ENCODE measurements at places on chromosomes 7 and 10. TPM values are rescaled to one million over a fixed set of nuclear protein-coding genes. Genes with fewer than 3 reads are reported as not detected.

GRCh38 chr7:37832194-37832593 lies 16.2 kb upstream of the NME8 start:
- DNase-seq, result peak; percentile 4

CALCR gene
- not detected for total RNA-seq

- no peak for DNase-seq
Observed at GRCh38 chr7:98285157-98286092, 3.9 kb downstream of the BRI3 start.

GRCh38 chr7:75642810-75643486 lies 95.8 kb downstream of the HIP1 start:
- no peak for DNase-seq

Data from G401 (cell line).